Posterior vena cava (tissue), 2 donors: ENCODE measurements at places on chromosomes 2 and 18.

GRCh38 chr18:12944709-12945108 is 3.1 kb upstream of the SEH1L start:
- DNase-seq, result no peak

- no peak for DNase-seq
Measured at GRCh38 chr2:159913900-159914299, 115.9 kb upstream of the CD302 start.

GRCh38 chr2:178234648-178235047 is 40.3 kb downstream of the OSBPL6 start:
- no peak for DNase-seq

DNA sequence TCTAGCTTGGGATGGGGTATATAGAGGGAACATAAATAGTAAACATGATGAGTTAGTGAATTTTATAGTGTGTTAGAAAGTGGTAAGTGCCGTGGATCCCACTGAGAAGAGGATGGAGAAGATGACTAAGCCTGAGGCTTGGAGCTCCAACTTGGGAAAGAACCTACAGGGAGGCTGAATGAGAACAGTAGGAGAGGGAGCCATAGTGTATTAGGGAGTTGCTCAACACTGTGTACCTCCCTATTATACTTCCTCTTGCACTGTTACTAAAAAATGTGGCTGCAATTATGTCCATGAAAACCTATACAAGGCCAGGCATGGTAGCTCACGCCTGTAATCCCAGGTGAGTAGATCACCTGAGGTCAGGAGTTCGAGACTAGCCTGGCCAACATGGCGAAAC is 2.9 kb upstream of the SLC19A3 start:
- no peak for DNase-seq

DNA sequence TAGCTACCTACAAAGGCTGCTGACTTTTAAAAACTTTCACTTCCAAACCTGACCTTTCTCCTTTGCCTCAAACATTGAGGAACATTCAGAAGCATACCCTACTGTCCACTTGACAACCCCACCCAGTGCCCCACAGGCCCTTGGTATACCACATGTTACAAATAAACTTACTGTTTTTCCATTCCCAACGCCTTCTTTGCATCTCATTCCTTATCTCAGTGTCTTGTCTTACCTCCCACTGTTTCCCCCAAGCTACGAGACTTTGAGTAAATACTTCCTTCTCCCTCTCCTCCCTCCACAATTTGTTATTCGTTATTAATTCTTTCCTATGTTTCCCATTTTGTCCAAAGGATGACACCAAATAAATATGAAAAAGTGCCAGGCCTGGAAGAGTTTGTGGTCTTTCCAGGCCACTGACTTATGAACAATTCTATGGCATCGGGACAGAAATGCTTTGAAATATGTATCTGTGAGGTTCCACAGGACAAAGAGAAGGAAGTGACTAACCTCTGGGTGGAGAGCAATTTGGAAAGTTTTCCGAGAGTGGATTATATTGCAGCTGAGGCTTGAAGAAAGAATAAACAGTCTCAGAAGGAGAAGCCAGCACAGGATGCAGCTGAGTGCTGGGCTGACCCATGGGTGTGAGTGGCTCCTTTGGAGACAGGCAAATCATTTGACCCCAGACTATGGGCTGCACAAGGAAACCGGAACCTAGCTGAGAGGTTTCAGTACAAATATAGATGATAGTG is 409.0 kb downstream of the LPIN1 start:
- DNase-seq, result no peak

- DNase-seq, result no peak
Measured at GRCh38 chr2:144320491-144320890, 199.4 kb downstream of the ZEB2 start.

DNA sequence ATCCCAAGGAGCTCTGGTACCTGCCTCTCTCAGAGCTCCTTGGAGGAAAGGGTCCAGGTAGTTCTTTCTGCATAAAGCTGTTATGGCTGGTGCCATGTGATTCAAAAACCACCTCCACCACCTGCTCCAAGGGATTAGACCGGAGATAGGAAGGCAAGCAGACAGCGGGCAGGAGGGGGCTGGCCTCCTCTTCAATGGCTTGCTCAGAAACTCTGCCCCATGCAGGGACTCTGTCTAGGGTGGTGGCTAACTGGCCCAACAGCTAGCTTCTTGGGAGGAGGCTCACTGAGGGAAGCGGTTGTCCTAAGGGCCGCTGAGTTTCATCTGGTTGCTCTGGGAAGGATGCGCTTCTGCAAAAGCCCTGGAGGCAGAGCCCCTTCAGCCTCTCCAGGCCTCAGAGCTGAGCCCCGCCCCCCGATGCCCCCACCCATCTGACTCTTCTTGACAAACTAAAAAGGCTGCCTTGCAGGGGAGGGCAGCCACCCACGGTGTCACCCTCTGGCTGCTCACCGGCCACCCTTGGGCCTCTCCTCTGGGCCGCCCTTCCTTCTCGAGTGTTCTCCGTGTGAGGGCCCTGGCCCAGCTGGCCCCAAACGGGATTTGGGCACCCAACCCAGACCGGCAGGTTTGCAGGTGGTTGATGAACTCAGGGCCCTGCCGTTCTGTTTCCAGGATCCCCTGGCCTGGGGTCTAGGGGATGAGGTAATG is 90.2 kb downstream of the MCFD2 start:
- DNase-seq, result no peak

GRCh38 chr18:63487676-63488075 is 10.9 kb downstream of the SERPINB5 start:
- no peak for DNase-seq
